ENCODE measurements at places on chromosomes 7 and 10.

DNA sequence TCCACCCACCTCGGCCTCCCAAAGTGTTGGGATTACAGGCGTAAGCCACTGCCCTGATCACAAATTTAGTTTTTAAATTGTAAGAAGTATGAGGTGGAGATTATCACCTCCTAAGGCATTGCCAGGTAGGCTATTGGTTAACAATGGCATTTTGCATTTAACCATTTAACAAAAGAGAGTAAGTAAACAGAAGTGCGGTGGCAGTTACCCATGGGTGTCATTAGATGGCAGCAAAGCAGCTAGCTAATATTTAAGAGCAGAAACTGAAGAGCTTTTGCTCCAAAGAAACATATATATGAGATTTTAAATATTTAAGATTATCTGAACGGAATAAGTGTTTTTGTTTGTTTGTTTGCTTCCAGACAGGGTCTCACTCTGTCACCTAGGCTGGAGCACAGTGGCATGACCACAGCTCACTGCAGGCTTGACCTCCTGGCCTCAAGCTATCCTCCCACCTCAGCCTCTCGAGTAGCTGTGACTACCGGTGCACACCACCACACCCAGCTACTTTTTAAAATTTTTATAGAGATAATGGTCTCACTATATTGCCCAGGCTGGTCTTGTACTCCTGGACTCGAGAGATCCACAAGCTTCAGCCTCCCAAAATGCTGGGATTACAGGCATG is 325.5 kb upstream of the C7orf33 start:
- no peak for DNase-seq

GRCh38 chr7:17706734-17707133 is 233.6 kb downstream of the SNX13 start:
- no peak for DNase-seq

- no peak for DNase-seq
Measured at GRCh38 chr7:34330308-34330707, 327.7 kb upstream of the NPSR1 start.

DNA sequence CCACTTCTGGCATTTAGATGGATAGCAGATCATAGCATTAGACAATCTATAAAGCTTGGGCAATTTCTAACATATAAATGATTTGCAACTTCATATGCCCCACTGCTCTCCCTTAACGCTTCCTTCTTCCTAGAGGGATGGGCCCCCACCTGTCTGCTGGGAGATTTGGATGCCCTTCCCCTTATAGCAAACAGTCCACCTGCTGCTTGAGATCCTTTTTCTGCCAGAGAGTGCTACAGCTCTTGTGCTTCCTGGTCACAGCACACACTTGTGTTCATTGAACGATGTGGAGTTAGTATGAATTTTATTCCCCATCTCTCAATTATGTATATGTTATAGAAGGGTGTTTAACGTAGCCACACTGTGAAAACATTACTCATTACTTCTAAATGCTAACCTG is 10.4 kb upstream of the PCGF5 start:
- DNase-seq, result no peak

GRCh38 chr7:115208710-115209560 is 287.0 kb downstream of the MDFIC start:
- no peak for DNase-seq

GRCh38 chr10:35942057-35942456 is 300.0 kb upstream of the FZD8 start:
- DNase-seq, result no peak

DNA sequence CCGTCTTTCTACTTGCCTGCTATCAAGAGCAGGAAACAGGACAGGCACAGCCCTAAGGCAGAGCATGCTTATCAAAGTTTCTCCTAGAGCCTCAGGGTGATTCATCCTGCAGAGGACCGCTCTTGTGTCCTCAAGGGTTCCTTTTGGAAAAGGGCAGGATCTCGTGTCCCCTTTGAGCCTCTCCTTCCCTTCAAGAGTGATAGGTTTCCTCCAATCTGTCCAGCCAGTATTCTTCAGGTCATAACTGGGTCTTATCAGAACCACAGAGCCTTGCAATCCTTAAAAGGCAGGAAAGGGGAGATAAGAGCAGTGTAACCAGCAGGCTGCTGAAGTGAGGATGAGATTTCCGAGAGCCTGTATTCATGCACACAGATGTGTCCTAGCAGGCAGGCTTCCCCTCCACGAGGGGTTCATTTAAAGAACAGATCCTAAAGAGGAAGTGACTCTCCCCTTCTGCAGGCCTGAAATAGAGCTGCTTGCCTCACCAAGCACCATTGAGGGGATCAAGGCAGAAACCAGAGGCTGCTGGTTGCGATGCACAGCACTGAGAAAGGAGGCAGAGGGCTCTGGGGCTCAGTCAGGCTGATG is 90.5 kb upstream of the SVIL start:
- DNase-seq, result no peak

DNA sequence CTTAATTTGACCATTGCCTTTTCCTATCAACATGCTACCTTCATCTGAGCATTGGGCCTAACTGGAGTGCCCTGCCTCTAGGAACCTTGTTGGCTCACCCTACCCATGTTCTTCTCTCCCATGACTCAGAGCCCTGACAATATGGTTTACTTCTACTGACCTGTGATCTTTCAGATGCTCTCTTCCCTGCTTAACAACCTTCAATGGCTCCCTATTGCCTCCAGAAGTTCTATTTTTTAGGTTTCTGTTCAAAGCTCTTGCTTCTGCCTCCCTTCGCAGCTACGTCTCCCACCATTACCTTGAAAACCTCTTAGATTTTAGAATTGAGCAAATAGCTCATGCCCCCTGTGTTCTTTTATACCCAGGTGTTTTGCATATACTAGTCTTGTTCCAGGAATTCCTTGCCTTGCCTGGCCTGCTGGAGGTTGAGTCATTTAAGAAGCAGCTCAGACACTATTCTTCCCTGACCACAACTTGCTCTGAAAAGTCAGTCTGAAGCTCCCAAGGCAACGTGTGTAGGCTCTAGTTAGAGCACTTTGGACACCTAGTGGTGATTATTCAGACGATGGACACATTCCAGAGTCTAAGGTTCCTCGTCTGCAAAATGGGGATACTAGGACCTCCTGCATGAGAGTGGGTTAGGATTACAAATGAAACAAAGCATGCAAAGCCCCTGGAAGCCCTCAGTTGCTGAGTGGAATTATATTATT is 64.4 kb upstream of the EMX2 start:
- DNase-seq, result peak; percentile 86
